T-helper 2 cell treated with Interferon-gamma antibody and Interleukin-4, amounts not matched to agents 5 μg/mL and 100 μg/mL, for 36 hours (primary cell): ENCODE measurements at places on chromosomes 16 and 17.
A peak's percentile ranks its signal among the peaks of the same experiment; 100 is the strongest.

DNA sequence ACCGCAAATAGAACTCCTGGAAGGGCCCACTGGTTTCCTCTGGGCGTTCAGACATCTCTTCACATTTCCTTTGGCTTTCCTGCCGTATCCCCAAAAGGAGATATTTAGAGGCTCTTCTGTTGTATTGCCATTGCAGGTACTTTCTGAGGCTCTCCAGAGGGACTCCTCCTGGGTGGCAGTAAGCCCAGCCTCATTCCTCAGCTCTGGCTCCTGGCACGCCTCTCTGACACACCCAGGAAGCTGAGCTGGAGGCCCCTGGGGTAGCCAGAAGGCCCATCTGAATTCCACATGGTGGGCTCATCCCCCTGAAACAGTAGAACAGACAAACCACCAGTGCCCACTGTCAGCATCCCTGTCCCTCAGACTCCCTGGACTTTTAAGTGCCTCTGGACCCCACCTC is 206.7 kb downstream of the PARN start:
- no peak overlapping the region for H3K27ac ChIP-seq
- no peaks in the 10 kb centered on the region for H3K36me3 ChIP-seq
- H3K27me3 ChIP-seq, result no peaks in the 10 kb centered on the region
- DNase-seq, result no peak
- H3K4me3 ChIP-seq, result no peak overlapping the region

GRCh38 chr17:76547183-76547641 is 7.4 kb downstream of the PRCD start:
- H3K4me1 ChIP-seq, result no peaks in the 10 kb centered on the region
- H3K36me3 ChIP-seq, result no peaks in the 10 kb centered on the region
- no peak overlapping the region for H3K27ac ChIP-seq
- H3K27me3 ChIP-seq, result peaks cover 13% of the 10 kb centered on the region
- no peak overlapping the region for H3K4me3 ChIP-seq

DNA sequence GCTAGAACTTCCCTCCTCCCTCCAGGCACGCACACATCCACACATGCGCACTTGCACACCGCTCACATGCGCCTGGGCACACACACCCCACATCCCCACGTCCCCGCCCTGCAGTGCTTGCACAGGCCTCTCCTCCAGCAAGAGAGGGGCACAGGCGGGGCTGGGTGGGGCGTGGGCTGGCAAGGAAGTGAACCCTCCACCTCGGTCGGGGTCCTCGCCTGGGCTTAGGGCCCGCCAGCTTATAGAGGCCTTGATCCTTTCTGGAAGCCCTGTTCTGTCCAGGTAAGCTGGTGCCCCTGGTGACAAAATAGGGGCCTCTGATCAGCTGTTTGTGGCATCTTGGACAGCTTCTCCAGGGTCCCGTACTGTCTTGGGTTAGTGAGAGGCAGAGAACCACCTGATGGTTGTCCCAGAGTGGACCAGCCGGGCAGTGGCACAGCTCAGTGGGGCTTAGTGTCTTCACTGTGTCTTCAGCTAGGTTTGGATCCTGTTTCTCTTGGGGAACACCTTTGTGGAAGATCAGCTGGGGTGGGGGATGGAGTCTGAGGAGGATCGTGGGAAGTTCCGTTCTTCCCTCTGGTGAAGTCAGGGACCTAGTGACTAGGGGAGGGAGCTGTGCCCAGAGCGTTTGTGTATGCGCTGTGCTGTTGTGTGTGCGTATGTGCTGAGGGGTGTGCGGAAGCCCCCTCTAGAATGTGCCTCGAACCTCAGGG is 12.1 kb downstream of the TBX4 start:
- DNase-seq, result no peak
- H3K4me1 ChIP-seq, result no peaks in the 10 kb centered on the region
- no peak overlapping the region for H3K27ac ChIP-seq
- H3K4me3 ChIP-seq, result no peak overlapping the region

GRCh38 chr17:83177611-83178532 is 98.5 kb downstream of the METRNL start:
- H3K27me3 ChIP-seq, result no peaks in the 10 kb centered on the region
- H3K27ac ChIP-seq, result no peak overlapping the region
- H3K4me3 ChIP-seq, result no peak overlapping the region
- no peaks in the 10 kb centered on the region for H3K36me3 ChIP-seq

GRCh38 chr17:50785126-50785525 is 17.8 kb upstream of the ANKRD40CL start:
- no peak for DNase-seq
- peaks cover 8% of the 10 kb centered on the region for H3K4me1 ChIP-seq
- H3K27ac ChIP-seq, result no peak overlapping the region

DNA sequence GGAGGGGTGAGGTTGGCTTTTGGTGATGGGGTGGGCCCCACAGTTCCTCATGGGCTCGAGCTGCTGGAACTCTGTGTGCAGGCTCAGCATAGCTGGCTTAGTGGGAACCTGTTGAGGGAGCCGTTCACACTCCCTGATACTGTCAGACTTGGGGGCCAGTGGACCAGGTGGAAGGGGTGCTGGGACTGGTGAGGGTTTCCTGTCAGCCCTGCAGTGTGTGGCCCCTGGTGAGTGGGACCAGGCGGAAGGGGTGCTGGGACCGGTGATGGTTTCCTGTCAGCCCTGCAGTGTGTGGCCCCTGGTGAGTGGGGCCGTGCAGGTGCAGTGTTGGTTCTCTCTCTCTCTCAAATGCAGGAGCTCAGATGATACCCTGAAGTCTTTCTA is 45.1 kb upstream of the ZNF750 start:
- H3K27ac ChIP-seq, result peak overlapping the region; percentile 97
- H3K4me1 ChIP-seq, result peaks cover 53% of the 10 kb centered on the region

DNA sequence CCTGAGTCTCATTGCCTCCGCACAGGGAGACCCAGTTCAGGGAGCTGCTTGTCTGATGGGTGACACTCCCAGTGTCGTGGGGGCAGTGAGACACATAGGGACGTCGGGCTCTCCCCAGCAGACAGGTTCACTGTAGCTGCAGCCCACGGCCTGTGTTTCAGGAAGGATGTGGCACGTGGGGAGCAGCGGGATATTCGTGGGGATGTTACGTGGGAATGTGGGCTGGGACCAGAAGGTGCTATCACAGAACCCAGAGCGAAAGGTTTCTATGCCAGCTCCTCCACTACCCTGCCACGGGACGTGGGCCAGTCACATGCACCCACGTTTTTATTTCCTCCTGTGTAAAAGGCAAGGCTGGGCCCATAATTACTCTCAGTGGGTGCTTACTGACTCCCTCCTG is 16.3 kb downstream of the CACNA1G start:
- H3K27me3 ChIP-seq, result peaks cover 3% of the 10 kb centered on the region
- no peaks in the 10 kb centered on the region for H3K36me3 ChIP-seq
- H3K27ac ChIP-seq, result no peak overlapping the region
- no peaks in the 10 kb centered on the region for H3K4me1 ChIP-seq
- DNase-seq, result no peak

GRCh38 chr17:51493206-51493605 is 232.9 kb downstream of the UTP18 start:
- no peaks in the 10 kb centered on the region for H3K36me3 ChIP-seq
- H3K27ac ChIP-seq, result no peak overlapping the region
- H3K4me1 ChIP-seq, result no peaks in the 10 kb centered on the region
- DNase-seq, result no peak
- no peak overlapping the region for H3K4me3 ChIP-seq

- no peak overlapping the region for H3K4me3 ChIP-seq
- H3K27ac ChIP-seq, result no peak overlapping the region
- H3K36me3 ChIP-seq, result no peaks in the 10 kb centered on the region
- H3K4me1 ChIP-seq, result peaks cover 8% of the 10 kb centered on the region
Observed at GRCh38 chr17:56313201-56313600, 159.9 kb downstream of the ANKFN1 start.

DNA sequence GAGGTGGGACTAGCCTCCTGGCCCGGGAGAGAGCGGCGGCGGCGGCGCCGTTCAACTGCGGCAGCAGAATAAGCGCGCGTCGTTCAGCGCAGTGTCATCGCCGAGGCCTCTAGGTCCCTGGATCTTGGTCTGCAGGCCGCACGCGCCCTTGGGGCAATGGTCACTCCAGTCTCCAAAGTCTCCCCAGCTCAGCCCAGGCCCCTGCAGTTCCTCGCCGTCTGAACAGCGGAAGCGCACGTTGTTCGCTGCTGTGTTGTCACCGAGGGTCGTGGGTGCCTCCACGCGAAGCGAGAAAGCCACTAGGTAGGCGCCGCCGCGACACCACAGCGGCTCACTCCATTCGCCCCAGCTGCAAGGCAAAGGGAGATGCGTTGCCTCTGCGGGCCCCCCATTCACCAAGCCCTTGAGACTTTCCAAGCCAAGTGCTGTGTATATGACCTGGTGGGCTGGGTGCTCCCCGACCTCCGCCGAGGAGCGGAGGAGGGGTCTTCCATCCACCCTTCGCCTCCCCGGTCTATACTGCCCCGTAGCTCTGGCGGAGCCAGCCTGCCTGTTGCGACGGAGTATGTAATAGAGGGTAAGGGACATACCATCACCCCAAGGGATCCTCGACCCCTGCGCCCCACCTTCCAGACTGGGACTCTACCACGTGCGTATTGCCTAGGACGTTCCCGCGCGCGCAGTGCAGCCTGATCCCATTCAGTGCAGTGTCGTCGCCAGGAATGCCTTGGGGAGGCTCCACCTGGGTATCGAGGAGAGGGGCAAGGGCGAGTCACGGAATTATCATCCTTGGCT is 656 bp downstream of the VMO1 start:
- H3K36me3 ChIP-seq, result peaks cover 3% of the 10 kb centered on the region
- peak overlapping the region; percentile 34 for H3K4me3 ChIP-seq
- no peak for DNase-seq
- H3K27me3 ChIP-seq, result peaks cover 67% of the 10 kb centered on the region
- H3K4me1 ChIP-seq, result peaks cover 18% of the 10 kb centered on the region

DNA sequence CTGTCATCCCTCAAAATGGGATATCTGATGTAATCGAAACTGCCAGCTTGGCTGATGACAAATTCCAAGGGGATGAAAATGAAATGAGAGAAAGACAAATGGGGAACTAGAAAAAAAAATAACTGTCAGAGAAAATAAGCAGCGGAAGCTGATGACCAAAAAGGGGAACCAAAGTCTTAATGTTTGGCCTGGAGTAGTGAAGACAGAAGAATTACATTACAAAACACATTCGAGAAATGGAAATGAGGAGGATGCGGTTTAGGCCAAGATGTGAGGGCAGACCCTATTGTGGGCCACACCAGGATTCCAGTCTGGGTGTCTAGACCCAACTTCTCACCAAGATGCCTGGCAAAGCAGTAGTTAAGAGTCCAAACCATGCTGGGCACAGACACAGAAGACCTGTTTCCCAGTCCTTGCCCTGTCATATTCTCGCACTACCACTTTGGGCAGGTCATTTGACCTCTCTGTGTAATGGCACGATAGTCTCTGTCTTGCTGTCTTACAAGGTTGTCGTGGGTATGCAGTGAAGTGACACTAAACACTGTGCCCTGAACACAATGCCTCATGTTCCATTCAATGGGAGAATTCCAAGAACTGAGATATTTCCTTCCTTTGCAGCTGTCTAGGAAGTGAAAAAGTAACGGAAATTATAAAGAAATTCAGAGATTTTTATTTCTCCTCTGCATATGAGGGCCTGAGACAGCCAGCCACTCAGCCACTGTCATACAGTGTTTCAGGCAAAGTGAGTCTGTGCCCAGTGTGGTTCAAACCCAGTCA is 12.3 kb upstream of the CCL2 start:
- no peak for DNase-seq
- no peaks in the 10 kb centered on the region for H3K4me1 ChIP-seq
- no peaks in the 10 kb centered on the region for H3K36me3 ChIP-seq

DNA sequence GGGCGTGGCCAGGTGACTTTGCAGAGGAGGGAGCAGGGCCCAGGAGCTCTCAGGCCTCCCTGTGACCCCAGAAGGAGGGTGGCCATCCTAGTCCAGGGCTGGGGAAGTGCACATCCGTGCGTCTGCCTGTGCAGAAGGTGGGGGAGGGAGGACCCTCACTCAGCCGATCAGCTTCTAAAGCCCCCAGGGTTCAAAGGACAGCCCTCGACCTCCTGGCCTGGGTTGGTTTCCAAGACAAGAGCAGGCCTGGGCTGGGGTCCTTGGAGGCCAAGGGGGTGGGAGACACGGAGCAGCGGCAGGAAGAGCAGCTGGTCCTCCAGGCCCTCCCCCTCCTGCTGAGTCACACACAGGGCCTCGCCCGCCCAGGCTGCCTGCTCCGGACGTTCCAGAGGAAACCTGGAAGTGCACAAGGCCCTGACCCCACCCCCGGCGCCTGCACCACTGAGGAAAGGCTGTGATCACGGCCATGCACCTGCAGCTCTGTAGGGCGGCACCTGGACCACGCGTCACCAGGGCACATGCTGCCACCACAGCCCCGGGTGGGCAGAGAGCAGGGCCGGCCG is 67.1 kb upstream of the ZNF469 start:
- H3K4me1 ChIP-seq, result no peaks in the 10 kb centered on the region

- DNase-seq, result no peak
- peak overlapping the region; percentile 15 for H3K4me3 ChIP-seq
- no peaks in the 10 kb centered on the region for H3K36me3 ChIP-seq
Observed at GRCh38 chr16:89242795-89243200, 25.3 kb downstream of the ZNF778 start.
